ENCODE measurements at places on chromosomes 6 and 20.

- DNase-seq = no peak
These were observed 25.7 kb downstream of the NTSR1 start for GRCh38 chr20:62734326-62734725.

- no peak for DNase-seq
These were observed 500.4 kb upstream of the CHD6 start for GRCh38 chr20:42118409-42119125.

DNA sequence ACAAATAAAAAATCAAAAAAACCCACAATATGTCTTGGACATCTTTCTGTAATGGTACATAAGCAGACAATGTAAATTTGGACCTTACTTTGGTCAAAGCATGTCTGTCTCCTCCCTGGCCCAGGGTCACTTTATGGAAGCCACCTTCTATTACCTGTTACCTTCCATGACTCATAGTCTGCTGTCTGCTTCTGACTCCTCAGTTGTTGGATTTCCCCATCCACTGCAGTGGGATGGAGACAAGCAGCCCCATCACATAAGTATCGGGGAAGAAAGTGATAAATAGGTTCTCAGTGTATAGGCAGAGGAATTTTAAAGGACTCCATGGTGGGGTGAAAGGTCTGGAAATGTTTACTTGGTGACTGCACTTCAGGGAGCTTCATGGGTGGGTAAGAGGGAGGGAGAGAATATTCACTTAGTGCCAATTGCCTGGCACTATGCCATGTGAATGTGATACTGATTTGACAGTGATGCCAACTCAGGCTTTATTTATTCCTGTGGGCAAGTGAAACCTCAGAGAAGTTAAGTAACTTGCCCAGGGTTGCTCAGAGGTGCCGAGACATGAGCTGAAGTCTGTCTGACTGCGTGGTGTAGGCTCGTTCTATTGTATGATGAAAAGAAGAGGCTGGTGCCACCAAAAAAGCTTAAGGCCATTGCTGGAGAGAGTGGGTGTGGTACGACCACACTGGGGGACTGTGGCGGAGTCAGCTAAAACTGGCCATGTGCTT lies 175.6 kb upstream of the RNF24 start:
- no peak for DNase-seq

DNA sequence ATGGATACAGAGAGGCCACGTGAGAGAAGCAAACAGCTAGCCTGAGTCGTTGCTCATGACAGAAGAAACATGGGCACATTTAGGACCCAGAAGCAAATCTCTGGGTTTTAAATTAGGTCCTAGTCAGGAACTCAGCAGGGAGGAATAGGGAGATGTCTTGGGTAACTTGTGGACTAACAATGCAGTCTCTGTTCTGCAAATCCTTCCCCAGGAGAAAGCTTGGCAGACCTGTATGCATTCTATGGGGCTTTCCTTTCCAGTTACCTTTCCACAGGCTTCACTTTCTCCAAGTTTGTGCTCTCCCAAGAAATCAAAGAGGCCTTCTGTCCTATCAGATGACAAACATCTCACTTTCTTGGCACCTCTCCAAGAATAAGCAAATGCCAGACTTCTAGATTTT lies 47.2 kb upstream of the PLCB4 start:
- DNase-seq = peak; percentile 57

GRCh38 chr20:51218603-51219002 lies 195.7 kb upstream of the KCNG1 start:
- no peak for DNase-seq

DNA sequence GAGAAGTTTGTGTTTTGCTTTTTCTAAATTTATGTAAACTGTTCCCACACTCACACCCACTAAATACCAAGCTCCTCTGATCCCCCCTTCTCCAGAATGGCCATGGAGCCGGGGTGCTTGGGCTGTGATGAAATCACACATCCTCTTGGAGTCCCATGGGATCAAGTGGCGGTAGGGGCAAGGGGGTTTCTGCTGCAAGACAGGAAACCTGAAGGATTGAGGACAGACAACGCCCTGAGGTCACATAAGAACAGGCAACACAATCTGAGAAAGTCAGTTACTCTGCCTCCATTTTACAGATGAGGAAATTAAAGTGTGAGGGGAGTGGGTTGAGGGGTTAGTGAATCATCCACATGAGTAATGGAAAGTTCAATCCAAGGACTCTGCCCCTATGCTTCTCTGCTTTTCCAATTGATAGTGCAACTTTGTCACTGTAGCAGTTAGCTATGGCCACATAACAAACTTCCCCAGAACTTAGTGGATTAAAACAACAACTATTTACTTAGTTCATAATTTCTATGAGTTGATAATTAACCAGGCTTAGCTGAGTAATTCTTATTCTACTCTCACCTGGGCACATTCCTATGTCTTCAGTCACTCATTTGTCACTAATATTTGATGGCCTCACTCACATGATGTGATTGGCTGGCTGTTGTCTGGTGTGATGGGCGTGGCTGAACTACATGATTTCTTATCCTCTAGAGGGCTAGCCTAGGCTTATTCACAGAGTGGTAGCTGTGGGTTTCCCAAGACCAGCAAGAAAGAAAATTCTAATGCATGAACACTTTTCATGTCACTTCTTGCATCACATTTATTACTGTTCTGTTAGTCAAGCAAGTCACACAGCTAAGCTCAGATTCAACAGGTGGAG lies 311.1 kb upstream of the RNF24 start:
- no peak for DNase-seq

- DNase-seq = peak; percentile 86
These were observed 123.0 kb downstream of the SLC16A10 start for GRCh38 chr6:111210194-111210728.

DNA sequence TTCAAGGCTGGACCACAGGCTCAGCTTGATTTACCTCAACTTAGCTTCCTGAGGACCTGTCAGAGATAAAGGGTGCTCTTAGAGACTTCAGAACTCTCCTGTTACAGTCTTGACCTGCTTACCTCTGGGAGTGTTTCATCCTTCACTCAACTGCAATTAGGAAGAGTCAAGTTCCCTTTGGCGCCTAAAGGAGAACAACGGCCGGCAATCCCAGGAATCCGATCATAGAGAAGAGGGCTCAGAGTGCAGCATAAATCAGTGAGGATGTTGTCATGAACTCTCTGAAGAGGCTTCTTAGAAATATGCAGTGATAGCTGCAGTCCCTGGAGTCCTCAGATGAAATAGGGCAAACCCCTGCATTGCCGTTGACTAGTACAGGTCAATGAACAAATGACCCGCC lies 36.4 kb downstream of the LYRM2 start:
- DNase-seq = no peak

DNA sequence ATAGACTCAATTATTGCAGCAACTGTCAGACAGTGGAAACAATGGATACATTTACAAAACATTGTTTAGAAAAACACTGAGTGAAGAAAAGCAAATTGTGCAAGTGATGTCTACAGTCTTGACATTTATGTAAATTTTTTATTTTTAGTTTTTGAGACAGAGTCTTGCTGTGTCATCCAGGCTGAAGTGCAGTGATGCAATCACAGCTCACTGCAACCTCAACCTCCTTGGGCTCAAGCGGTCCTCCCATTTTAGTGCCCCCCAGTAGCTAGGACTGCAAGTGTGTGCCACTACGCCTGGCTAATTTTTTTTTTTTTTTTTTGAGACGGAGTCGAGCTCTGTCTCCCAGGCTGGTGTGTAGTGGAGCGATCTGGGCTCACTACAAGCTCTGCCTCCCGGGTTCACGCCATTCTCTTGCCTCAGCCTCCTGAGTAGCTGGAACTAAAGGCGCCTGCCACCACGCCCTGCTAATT lies 9.7 kb downstream of the CNBD2 start:
- no peak for DNase-seq

DNA sequence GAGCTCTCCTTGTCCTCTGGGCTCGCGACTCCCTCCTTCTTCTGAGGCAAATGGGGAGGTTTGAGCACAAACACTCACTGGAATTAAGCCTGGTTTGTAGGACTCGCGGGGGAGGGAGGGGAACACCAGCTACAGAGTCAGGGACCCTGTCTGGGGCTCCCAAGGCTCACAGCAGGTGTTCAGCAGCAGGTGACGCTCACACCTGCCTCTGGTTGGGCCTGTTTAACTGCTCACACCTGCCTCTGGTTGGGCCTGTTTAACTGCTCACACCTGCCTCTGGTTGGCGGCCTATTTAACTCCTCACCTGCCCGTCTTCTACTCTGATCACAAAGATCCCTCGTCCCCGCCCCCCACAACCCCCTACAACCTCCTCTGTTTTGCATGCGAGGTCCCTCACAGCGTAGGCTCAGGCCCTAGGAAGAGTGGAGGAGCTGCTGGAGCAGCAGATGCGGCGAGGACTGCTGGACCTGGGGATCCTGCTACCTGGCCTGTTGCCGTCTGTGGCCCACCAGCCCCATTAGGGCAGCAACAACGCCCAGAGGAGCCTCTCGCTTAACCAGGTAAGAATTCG lies 181.9 kb downstream of the ERMARD start:
- DNase-seq = no peak

DNA sequence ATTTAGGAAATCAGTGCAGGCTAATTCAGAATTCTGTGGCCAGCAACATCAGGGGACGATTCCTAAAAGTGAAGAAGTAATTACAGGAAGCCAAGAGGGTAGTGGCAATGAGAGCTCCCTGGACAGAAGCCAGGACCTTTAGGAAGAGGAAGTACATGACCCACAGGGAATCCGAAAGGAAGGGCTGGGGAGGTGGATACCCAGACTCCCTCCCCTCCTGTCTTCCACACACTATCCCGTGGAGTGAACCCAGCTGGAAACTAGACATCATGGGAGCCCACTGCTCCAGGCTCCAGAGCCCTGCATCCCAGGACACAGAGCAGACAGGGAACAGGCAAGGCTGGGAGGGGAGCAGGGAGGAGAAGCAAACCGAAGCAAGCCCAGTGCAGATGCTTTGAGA lies 83.0 kb downstream of the SNX5 start:
- DNase-seq = no peak

- no peak for DNase-seq
These were observed 11.8 kb upstream of the BPIFB6 start for GRCh38 chr20:33019465-33020277.

GRCh38 chr20:31849306-31849930 lies 4.0 kb upstream of the FOXS1 start:
- DNase-seq = peak; percentile 70

- no peak for DNase-seq
These were observed 24.9 kb upstream of the SLC2A12 start for GRCh38 chr6:134077301-134077700.

DNA sequence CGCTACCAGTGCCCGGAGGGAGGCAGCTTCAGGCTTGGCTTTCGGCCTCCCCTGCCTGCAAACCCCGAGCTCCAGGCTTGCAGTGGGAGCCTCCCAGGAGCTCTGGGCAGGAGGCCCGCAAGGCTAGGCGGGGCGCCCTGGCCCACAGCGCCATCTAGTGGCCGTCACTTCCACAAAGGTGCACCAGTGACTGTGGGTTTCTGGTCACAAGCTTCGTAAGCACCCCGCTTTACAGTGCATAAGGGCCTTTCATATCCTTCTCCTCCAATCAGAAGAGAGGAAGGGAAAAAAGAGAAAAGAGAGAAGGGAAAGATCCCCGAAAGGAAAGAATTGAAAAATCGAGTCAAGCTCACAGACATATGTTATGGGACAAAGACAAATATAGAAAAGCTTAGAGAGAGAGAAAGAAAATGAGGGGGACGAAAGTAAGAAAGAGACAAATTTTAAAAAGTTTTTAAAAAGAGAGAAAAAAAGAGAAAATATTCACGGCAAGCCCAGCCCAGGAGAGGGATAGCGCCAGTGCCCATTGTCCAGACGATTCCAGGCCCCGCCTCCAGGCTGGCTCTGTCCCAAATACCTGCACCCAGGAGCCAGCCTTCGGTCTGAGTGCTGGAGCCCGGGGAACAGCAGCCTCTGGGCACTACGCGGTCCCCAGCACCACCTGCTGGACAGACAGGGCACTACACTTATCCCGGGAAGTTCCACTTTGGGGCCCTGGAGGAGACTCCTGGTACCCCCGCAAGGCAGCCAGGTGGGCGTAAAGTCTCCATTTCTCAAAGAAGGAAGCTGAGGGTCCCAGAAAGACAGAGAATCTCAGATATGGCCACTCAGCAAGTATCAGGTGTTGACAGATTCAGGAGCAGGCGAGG lies 207.1 kb downstream of the PREX1 start:
- DNase-seq = peak; percentile 93

- DNase-seq = peak; percentile 46
These were observed 3.2 kb downstream of the INSM1 start for GRCh38 chr20:20371083-20371482.

DNA sequence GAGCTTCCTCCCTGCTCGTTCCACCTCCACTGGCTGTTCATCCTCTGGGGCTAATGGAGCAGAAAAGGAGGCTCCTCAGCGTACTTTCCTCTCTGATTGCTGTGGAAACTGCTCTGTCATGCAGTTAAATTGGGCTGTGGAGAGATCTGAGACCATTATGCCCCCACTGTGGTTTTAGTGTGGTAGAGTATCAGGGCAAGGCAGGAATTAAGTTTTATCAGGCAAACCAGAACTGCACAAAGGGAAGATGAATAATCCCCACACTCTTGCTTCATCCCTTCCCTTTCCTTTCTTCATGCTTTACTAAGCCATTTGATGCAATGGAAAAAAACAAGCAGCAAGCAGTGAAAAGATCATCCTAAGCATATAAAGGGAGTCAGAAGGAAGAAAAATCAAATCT lies 11.9 kb upstream of the ME1 start:
- no peak for DNase-seq

- DNase-seq = no peak
These were observed at the start of gene C2 for GRCh38 chr6:31927242-31927862. Gene C2, plus strand, starts transcription at chr6:31927717. Its CDS starts 36 bp downstream, at chr6:31927753.

- DNase-seq = no peak
These were observed 82.1 kb downstream of the TINAG start for GRCh38 chr6:54390362-54390761.

GRCh38 chr20:3167738-3168078 lies 5.6 kb downstream of the LZTS3 start:
- DNase-seq = peak; percentile 47

- no peak for DNase-seq
These were observed 49.9 kb upstream of the QKI start for GRCh38 chr6:163364641-163365040.

DNA sequence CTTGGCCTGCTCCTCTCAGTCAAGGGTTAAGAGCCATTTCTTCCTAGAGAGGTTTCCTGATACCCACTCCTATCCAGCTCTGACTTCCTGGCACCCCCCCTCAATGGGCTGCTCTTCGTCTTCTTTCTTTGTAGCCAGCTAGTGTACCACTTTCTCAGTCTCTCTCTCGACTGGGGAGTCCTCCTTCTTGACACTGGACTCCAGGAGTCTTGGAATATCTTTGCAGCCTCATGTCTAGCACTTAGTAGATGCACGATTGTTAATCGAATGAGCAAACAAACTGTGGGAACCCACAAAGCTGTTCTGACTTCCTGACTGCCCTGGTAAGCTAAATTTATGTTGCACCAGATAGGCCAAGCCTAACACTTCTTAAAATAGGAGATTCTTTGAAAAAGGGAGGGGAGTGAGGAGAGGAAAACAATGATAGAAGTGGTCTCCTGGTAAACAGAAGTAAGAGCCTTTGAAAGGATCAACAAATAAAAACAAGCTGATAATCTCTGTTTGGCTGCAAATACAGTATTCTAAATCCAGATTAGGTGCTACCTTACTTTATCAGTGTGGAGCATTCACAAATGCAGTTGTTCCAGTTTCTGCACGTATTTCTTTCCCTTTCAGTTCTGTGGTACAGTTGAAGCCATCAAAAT lies 160.1 kb upstream of the CITED2 start:
- no peak for DNase-seq

All from GM23338 (cell line).